ENCODE measurements at places on chromosomes 2 and 18. TPM values are rescaled to one million over a fixed set of nuclear protein-coding genes. Genes with fewer than 3 reads are reported as not detected.

DNA sequence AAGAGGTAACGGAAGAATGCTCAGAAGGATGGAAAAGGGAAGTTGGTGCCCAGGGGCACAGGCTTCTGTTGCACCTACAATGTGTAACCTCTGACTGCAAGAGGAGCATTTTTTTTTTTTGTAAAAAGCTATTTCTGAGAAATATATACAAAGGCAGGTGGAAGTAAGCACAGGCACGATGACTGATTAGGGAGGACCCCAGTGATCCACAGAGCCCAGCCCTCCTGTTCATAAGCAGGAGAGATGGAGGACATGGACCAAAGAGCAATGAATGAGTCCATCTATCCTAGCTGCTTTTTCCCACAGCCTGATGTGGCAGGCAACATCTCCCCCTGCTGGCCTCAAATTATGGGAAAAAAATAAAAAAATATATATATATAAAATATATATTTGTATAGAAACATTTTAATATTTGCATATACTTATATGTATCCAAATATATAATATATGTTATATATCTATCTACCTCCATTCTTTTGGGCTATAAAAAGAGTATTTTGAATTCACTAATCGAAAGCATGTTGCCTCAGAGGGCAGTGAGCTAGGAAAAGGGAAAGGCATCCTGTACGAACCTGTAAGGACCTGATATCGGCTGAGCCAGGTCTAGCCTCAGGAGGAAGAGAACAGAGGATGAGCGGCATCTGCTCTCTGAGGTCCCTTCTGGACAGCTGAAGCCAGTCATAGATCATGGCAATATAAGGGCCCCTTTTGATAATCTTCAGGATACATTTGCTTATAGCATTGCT lies 166.0 kb upstream of the STK17B start:
- H3K4me3 ChIP-seq = no peak overlapping the region
- peak; percentile 35 for DNase-seq
- no peaks in the 10 kb centered on the region for H3K36me3 ChIP-seq
- peaks cover 9% of the 10 kb centered on the region for H3K4me1 ChIP-seq
- H3K27me3 ChIP-seq = no peaks in the 10 kb centered on the region
- no peak overlapping the region for H3K27ac ChIP-seq

DNA sequence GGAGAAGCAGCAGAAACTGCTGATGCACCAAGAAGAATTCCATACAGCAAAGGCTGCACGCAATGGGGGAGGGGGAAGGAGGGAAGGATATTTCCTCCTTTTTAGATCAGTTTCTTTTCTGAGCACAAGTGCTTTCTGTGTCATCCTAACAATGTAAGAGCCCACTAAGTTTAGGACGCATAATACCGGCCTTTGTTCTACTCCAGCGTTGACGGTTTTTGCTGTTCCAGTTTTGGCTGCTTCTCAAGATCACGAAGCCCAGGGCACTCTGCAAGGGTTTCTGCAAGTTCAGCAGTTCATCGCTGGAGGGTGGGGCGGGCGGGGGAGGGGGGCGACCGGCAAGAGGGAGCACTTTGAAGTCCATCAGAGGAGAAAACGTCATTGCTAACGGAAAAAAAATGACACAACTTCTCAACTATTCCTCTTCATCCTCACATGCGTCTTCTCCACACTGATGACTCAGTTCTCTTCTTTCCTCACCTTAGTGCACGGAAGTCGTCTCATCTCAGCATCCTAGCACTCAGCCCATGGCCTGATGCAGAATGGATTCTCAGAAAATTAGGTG lies 8.7 kb downstream of the FAM178B start:
- H3K36me3 ChIP-seq = no peaks in the 10 kb centered on the region
- peak; percentile 37 for DNase-seq
- H3K27me3 ChIP-seq = peaks cover 2% of the 10 kb centered on the region
- H3K4me3 ChIP-seq = no peak overlapping the region
- no peak overlapping the region for H3K27ac ChIP-seq

DNA sequence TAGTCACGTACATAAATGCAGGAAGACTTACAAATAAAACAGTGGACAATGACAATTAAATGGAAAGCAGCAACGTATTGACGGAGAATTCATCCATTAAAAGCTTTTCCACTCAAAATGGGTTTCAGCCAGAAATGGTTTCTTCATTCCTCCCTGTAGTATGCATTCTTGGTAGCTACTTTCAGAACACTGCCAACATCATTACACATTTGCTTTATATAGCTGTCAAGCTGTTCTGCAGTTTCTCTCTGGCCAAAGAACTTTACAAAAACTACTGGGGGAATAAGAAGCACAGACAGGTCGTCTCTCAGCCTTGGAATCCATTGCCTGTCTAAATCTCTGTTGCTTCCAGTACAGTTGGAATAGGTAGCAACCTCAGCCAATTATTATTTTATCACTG lies 84.1 kb upstream of the NCKAP5 start:
- H3K36me3 ChIP-seq = no peaks in the 10 kb centered on the region
- H3K27me3 ChIP-seq = no peaks in the 10 kb centered on the region
- H3K4me3 ChIP-seq = no peak overlapping the region
- no peak for DNase-seq

- no peaks in the 10 kb centered on the region for H3K27me3 ChIP-seq
- no peaks in the 10 kb centered on the region for H3K36me3 ChIP-seq
- H3K4me1 ChIP-seq = peaks cover 3% of the 10 kb centered on the region
- no peak overlapping the region for H3K4me3 ChIP-seq
These were observed 470.2 kb downstream of the FBXO15 start for GRCh38 chr18:73677450-73677849.

DNA sequence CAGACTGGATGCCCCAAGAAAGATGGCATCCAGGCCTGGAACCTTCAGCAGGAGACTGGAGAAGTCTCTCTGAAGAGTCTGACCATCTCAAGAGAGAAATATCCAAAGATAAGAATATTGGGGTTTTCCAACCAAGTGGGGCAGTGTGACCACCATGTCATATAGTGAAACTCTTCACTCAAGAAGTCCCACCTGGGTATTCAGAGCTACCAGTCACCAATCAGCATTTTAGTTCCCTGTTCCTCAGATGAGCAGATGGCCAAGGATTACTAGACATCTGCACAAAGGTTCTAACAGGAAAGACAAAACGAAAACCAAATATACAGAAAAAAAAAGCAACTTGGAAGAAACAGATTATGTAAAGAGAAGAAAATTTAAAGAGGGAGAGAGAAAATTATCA lies 38.5 kb upstream of the CXCR4 start:
- no peak for DNase-seq
- H3K36me3 ChIP-seq = no peaks in the 10 kb centered on the region
- H3K27me3 ChIP-seq = no peaks in the 10 kb centered on the region
- H3K4me1 ChIP-seq = peaks cover 7% of the 10 kb centered on the region
- H3K4me3 ChIP-seq = no peak overlapping the region
- H3K27ac ChIP-seq = no peak overlapping the region

DNA sequence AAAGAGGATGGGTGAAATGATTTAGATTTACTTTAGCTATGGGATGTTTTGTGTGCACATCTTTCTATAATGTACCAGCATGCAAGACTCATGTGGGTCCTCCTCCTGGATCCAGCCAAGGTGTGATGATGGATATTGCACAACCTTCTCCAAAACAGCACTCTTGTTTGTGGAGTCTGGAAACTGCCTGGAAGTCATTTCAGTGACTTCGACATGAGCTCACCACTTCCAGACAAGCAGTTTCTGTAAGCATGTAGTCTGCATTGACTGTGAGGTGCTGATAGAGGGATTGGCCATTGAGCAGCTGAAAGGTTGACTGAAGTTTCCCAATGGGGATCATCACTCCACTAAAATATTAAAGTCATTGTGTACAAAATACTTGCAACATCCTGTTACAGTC lies 154.0 kb downstream of the TRIB2 start:
- no peaks in the 10 kb centered on the region for H3K4me1 ChIP-seq
- no peak overlapping the region for H3K27ac ChIP-seq
- peaks cover 13% of the 10 kb centered on the region for H3K27me3 ChIP-seq
- no peak overlapping the region for H3K4me3 ChIP-seq
- no peaks in the 10 kb centered on the region for H3K36me3 ChIP-seq

DNA sequence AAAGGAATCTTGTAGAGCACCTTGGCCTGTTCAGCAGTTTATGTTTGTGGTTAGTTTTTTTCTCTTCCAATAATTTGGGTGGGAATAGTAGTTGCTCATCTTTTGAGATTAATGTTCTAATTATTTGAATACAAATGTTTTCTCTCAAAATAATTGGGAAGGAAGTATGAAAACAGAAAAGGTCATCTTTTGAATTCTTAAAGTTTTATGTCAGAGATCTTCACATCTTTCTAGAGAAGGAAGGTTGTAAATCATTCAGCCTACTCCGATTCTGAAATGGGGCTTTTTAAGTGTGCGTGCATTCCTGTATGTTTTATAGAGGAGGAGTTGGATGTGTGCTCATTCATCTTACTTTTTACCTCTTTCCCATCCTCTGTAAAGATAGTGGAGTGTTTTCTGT lies 29.0 kb downstream of the GRHL1 start:
- H3K4me3 ChIP-seq = no peak overlapping the region
- peaks cover 12% of the 10 kb centered on the region for H3K27me3 ChIP-seq
- H3K4me1 ChIP-seq = peaks cover 36% of the 10 kb centered on the region
- no peak overlapping the region for H3K27ac ChIP-seq
- no peaks in the 10 kb centered on the region for H3K36me3 ChIP-seq

DNA sequence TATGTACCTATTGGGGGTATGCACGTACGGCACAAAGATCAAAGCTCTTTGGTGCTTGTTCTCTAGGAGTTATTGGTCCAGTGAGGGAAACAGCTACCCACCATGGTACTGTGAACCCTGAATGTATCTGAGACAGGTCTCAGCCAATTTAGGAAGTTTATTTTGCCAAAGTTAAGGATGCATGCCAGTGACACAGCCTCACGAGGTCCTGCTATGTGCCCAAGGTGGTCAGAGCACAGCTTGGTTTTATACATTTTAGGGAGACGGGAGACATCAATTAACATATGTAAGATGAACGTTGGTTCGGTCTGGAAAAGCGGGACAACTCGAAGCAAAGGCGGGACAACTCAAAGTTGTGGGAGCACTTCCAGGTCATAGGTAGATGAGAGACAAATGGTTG lies 75.8 kb downstream of the SOWAHC start:
- peaks cover 8% of the 10 kb centered on the region for H3K4me1 ChIP-seq
- H3K36me3 ChIP-seq = no peaks in the 10 kb centered on the region
- no peak overlapping the region for H3K27ac ChIP-seq

DNA sequence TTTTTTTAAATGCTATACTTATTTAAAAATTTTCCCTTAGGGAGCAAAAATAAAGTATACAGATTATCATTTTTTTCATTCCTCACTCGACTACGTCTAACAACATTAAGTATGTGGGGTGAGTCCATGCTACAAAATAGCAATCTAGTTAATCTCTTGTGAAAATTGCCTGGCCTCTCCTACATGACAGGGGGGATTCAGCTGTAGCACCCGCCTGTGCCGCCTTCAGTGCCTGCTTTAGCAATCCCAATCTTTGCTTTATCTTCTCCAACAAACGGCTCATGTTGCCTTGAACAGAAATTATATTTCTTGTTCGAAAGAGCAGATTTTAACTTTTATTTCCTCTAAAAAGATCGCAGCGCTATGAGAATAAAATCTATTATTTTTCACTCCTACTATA lies 2.4 kb upstream of the SOX11 start:
- H3K27ac ChIP-seq = no peak overlapping the region
- no peak for DNase-seq
- H3K36me3 ChIP-seq = peaks cover 1% of the 10 kb centered on the region
- peaks cover 46% of the 10 kb centered on the region for H3K27me3 ChIP-seq

DNA sequence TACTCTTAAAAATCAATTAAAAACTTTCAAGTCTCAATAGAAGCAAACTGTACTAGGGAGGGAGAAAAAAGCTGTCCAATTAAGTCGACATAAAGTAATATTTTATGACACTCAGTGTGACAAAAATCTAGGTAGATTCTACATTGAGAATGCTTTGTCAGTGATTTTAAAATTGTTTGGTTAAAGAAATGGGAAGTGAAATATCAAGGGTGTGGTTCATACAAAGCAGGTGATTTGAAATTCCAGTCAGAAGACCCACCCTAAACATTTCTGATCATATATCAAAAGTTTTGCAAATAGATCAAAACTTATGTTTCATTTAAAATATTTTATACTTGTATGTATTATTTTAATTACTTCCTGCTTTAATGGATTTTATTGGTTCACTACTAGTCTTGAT lies 338.9 kb upstream of the DCC start:
- H3K27ac ChIP-seq = no peak overlapping the region
- H3K36me3 ChIP-seq = no peaks in the 10 kb centered on the region
- no peak overlapping the region for H3K4me3 ChIP-seq
- no peaks in the 10 kb centered on the region for H3K27me3 ChIP-seq

- DNase-seq = no peak
- H3K36me3 ChIP-seq = no peaks in the 10 kb centered on the region
- no peak overlapping the region for H3K27ac ChIP-seq
- no peaks in the 10 kb centered on the region for H3K4me1 ChIP-seq
These were observed 1038.3 kb downstream of the DPP10 start for GRCh38 chr2:115480741-115481140.

GRCh38 chr2:144484201-144484948 lies 35.5 kb downstream of the ZEB2 start:
- H3K36me3 ChIP-seq = no peaks in the 10 kb centered on the region
- H3K27ac ChIP-seq = no peak overlapping the region
- no peak for DNase-seq
- no peaks in the 10 kb centered on the region for H3K27me3 ChIP-seq
- peaks cover 2% of the 10 kb centered on the region for H3K4me1 ChIP-seq

DNA sequence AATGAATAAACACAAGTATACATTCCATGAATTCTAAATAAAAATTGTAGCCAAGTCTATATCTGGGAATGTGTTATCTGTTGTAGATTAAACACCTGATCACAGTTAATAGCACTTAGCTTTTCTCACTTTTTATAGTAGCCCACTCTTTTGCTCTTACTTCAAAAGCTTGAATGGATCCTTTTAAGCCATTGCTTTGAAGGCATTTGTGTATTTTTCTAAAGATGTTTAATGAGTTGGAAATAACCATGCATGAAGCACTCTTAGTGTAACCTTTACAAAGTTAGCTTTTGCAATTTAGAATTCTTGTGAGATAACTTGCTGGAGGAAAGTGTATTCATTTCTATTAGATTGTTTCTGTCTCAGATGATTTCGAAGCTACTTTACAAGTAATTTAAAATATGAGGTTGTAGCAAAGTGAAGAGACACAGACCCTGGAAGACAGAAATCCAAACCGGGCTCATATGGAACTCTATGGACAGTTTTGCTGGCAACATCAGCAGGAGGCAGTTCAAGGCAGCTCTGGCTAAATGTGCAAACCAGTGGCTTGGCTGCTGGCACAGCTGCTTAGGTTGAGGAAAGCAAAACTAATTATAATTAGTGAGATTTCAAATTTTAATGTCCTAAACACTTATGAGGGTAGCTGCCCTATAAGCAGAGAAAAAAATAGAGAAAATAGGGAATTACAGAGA lies 469.8 kb upstream of the ZEB2 start:
- H3K27me3 ChIP-seq = peaks cover 3% of the 10 kb centered on the region
- DNase-seq = no peak
- H3K4me1 ChIP-seq = no peaks in the 10 kb centered on the region
- H3K4me3 ChIP-seq = no peak overlapping the region

The FZD7 gene
- total RNA-seq = 0.58 TPM

The PXDN gene
- total RNA-seq = 0.81 TPM

The INPP4A gene
- 29.1 TPM for total RNA-seq

The BUB1 gene
- 115 TPM for total RNA-seq

The KIAA2012 gene
- total RNA-seq = not detected

The EFR3B gene
- 1.0 TPM for total RNA-seq

All from activated CD4-positive, alpha-beta T cell treated with anti-CD3 and anti-CD28 coated beads for 36 hours (primary cell).